ENCODE measurements at places on chromosomes 13 and 19. TPM values are rescaled to one million over a fixed set of nuclear protein-coding genes. Genes with fewer than 3 reads are reported as not detected.

Gene HOMER3
- 38.9 TPM for total RNA-seq

Gene MEDAG
- total RNA-seq: 20.3 TPM

Gene EBI3
- 1.7 TPM for total RNA-seq

Gene LRRC4B
- total RNA-seq: 3.7 TPM

Gene ZNF134
- 14.5 TPM for total RNA-seq

Gene APOC1
- not detected for total RNA-seq

Gene ENOX1
- 13.2 TPM for total RNA-seq

Gene ZFR2
- not detected for total RNA-seq

Gene ZNF536
- total RNA-seq: 7.3 TPM

Gene SIGLEC10
- total RNA-seq: 4.1 TPM

DNA sequence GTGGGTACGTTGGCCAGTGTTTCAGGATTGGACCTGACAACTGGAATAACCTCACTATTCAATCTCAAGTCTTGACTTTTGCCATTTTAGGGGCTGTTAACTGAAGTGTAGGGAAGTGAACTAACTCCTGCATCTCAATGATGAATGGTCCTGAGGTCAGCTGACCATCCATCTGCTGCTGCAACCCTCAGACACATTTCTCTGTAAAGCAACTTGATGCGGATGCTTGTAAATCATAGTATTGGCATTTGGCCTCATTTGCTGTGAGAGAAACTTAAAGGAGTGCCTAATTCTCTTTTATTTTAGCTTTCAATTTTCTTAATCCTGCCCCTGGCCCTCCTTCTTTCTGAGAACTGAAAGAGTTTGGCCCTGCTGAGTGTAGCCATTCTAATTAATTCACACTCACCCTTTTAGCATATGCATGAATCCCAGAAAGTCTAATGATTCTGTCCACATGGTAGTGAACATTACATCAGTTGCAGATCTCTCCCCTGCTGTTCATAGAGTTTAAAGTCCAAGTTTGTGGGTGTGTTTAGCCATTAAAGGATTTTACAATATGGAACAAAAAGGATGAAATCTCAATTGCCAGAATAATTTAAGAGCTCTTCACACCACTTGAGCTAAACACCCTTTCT is 1531.4 kb upstream of the SLC10A2 start:
- no peak overlapping the region for H3K4me3 ChIP-seq
- no peaks in the 10 kb centered on the region for H3K27me3 ChIP-seq
- no peaks in the 10 kb centered on the region for H3K36me3 ChIP-seq

DNA sequence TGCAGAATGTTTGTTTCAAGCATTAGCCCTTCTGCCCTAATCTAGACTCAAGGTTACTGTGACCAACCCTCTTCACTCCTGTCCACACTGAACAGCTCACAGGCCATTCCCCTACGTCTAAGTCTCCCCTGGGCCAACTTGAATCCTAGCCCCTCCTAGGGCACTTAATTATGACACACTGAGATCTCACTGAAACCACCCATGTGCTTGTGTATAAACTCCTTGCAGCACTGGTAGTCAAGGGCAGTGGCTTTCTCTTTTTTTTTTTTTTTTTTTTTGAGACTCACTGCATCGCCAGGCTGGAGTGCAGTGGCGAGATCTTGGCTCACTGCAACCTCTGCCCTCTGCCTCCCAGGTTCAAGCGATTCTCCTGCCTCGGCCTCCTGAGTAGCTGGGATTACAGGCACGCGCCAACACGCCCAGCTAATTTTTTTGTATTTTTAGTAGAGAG is 1.9 kb upstream of the AKT2 start:
- peaks cover 35% of the 10 kb centered on the region for H3K4me1 ChIP-seq
- H3K27me3 ChIP-seq: no peaks in the 10 kb centered on the region
- no peak overlapping the region for H3K4me3 ChIP-seq
- DNase-seq: no peak
- H3K36me3 ChIP-seq: no peaks in the 10 kb centered on the region
- H3K27ac ChIP-seq: peak overlapping the region; percentile 96

GRCh38 chr13:94548821-94549231 is 47.1 kb downstream of the TGDS start:
- peak overlapping the region; percentile 95 for H3K27ac ChIP-seq
- peak overlapping the region; percentile 71 for H3K4me3 ChIP-seq
- H3K4me1 ChIP-seq: peaks cover 17% of the 10 kb centered on the region
- no peaks in the 10 kb centered on the region for H3K36me3 ChIP-seq
- DNase-seq: no peak

DNA sequence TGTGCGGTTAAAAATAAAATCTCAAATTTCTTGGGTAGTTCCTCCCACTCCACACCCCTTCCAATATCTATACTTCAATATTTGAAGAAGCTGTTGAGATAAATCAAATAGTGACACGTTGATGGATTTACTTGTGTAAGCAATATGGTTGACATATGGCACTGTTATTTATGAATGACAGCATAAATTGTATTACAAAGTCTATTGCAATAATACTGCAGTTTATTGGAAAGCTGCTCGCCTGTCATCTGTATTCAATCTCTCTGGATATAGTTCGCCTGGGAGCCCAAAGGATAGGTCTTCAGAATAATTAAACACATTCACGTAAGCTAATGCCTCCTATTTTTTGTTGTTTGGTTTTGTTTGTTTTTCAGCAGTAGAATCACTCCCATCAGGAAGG is 5.0 kb upstream of the ZIC5 start:
- no peaks in the 10 kb centered on the region for H3K36me3 ChIP-seq
- no peak for DNase-seq
- peaks cover 89% of the 10 kb centered on the region for H3K27me3 ChIP-seq

GRCh38 chr13:24922387-24922744 is 158.4 kb downstream of the RNF17 start:
- H3K4me3 ChIP-seq: peak overlapping the region; percentile 78
- no peak for DNase-seq
- peaks cover 18% of the 10 kb centered on the region for H3K4me1 ChIP-seq
- H3K27ac ChIP-seq: peak overlapping the region; percentile 98
- no peaks in the 10 kb centered on the region for H3K36me3 ChIP-seq

- peak overlapping the region; percentile 93 for H3K27ac ChIP-seq
- peak overlapping the region; percentile 83 for H3K4me3 ChIP-seq
- no peak for DNase-seq
- no peaks in the 10 kb centered on the region for H3K27me3 ChIP-seq
Observed at GRCh38 chr13:110616103-110617101, 1.1 kb downstream of the NAXD start.

DNA sequence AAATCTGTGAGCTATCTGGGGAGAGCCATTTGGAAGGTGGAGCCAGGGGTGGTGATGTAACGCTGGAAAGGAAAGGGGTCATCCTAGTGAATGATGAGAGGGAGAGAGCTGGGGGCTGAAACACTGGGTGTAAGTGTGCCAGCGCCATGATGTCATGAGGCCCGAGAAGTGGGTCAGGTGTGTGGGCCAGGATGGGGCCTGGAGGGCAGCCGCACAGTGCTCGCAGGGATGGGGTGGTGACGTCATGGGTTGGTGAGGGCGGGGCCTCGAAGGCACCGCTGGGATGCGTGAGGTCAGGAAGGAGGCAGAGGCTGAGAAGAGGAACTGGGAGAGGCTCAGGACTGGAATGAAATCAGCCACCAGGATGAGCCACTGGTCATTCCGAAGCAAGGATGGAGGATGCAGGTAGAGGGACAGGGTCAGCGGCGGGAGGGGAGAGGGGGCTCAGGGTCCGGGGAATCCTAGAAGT is 4.4 kb downstream of the CCDC61 start:
- no peak overlapping the region for H3K27ac ChIP-seq
- DNase-seq: no peak
- H3K27me3 ChIP-seq: no peaks in the 10 kb centered on the region
- peaks cover 35% of the 10 kb centered on the region for H3K4me1 ChIP-seq
- peak overlapping the region; percentile 18 for H3K4me3 ChIP-seq

DNA sequence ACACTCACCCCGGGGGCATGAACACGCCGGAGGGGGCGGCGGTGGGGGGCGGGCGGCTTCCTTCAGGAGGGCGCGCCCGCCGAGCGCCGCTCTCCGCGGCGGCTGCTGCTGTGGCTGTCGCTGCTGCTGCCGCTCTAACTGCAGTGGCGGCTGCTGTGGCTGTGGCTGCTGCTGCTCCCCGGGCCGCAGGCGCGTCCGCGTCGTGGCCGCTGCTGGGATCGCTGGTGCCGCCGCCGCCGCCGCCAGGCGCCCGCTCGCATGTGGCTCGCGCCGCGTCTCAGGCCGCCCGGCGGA is at the start of gene BBC3:
Gene BBC3, minus strand, starts transcription at position 279 of the 294 bp plus-strand sequence. CDS start 2,768 bp downstream, outside the sequence.
- H3K27ac ChIP-seq: peak within 1 kb of the TSS; percentile 97
- no peaks in the 10 kb centered on the region for H3K27me3 ChIP-seq
- H3K4me3 ChIP-seq: peak within 1 kb of the TSS; percentile 67
- DNase-seq: no peak
- H3K4me1 ChIP-seq: peaks cover 60% of the 10 kb centered on the region

GRCh38 chr13:112114391-112114790 is 47.4 kb downstream of the SOX1 start:
- H3K4me1 ChIP-seq: no peaks in the 10 kb centered on the region
- H3K36me3 ChIP-seq: no peaks in the 10 kb centered on the region
- peaks cover 3% of the 10 kb centered on the region for H3K27me3 ChIP-seq
- H3K27ac ChIP-seq: no peak overlapping the region
- no peak for DNase-seq

DNA sequence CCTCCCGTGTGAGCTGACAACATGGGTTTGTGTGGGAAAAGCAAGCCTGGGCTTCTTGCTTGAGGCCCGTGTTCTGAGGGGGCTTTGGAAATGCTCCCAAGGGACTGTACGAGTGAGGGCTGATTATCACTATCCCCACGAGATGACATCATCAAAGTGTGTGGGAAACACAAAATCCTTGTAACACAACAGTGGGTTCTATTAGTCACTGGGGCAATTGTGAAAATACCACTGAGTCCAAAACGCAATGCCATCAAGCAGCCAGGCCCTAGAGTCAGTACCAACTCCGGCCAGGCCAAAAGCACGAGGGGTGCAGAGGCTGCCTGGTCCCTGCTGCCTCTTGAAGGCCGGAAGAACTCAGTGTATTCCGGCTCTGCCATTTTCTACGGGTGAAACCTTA is 29.6 kb downstream of the CAPS start:
- peaks cover 26% of the 10 kb centered on the region for H3K36me3 ChIP-seq
- no peak overlapping the region for H3K4me3 ChIP-seq

DNA sequence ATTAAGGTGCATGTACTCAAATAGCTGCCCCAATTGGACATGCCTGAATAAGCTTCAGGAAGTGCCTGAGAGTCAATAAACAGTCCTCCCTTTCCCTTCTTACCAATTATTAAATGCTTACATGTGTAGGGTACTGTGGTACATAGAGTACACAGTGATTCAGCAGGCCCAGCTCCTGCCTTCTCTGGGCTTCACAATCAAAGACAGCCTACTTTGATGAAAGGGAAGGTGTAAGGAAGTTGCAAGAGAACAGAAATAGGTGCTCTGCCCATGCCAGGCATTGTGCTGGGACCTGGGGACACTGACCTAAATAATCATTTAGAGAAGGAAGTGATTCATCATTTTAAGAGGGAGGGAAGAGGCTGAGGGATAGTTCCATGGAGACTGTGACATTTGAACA is 17.2 kb downstream of the FRY start:
- H3K27me3 ChIP-seq: no peaks in the 10 kb centered on the region
- H3K36me3 ChIP-seq: no peaks in the 10 kb centered on the region
- H3K4me1 ChIP-seq: peaks cover 40% of the 10 kb centered on the region
- H3K4me3 ChIP-seq: no peak overlapping the region
- H3K27ac ChIP-seq: no peak overlapping the region
- no peak for DNase-seq

DNA sequence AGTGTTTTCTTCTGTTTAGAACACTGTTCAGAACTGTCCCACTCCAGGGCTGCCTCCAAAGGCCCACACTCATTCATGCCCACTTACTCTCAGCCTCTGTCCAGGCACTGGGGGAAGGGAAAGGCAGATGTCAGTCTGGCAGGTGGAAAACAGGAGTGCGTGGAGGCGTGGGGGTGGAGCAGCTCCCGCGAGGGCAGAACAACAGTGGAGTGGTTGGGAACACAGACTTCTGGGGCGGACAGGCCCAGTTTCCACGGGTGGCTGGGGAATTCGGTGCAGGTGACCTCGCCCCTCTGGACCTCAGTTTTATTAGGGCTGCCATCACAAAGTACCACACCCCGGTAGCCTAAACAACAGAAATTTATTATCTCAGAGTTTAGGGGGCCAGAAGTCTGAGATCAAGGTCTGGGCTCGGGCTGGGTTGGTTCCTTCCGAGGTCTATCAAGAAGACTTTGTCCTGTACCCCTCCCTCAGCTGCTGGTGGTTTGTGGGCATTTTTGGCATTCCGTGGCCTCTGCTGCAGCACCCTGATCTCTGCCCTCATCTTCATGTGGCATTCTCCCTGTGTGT is 59.7 kb downstream of the SIPA1L3 start:
- no peak overlapping the region for H3K4me3 ChIP-seq
- H3K36me3 ChIP-seq: no peaks in the 10 kb centered on the region
- no peaks in the 10 kb centered on the region for H3K4me1 ChIP-seq
- no peaks in the 10 kb centered on the region for H3K27me3 ChIP-seq

GRCh38 chr19:48081106-48081505 is 29.5 kb downstream of the PLA2G4C start:
- no peaks in the 10 kb centered on the region for H3K4me1 ChIP-seq
- no peak overlapping the region for H3K4me3 ChIP-seq
- no peak overlapping the region for H3K27ac ChIP-seq
- peaks cover 8% of the 10 kb centered on the region for H3K36me3 ChIP-seq
- DNase-seq: no peak
- H3K27me3 ChIP-seq: no peaks in the 10 kb centered on the region

DNA sequence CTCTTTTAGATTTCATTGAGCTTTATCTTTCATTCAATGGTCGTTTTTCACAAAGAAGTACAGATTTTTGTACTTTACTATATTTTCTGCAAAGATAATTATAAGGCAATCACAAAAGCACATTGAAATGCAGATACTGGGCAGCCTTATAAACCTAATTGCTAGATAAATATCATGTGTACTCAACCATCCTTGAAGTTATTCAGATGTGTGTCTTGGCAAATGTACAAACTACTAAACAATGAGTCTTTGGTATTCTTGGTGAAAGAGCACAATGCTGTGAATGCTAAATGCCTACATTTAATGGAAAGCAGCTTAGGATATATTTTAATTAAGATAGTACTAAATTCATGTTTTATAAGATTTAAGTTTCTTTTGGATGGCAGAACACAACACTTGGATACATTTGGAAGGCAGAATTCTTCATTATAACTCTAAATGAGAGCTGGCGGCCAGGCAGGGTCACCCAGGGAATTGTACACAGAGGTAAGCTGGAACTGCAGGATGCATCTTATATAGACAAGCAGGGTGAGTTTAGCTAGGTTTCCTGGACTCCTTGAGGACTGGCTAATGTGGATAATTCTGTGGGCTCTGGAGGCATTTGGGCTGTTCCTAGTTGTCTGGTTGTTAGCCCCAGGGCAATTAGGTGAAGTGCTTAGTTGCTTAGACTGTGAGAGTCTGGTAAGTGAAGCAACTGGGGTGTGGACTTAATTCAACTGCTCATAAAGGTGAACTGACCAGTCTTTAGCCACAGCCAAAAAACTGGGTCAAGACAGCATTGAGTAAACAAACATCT is 286.6 kb downstream of the PCDH20 start:
- DNase-seq: no peak
- no peak overlapping the region for H3K4me3 ChIP-seq
- no peaks in the 10 kb centered on the region for H3K27me3 ChIP-seq

DNA sequence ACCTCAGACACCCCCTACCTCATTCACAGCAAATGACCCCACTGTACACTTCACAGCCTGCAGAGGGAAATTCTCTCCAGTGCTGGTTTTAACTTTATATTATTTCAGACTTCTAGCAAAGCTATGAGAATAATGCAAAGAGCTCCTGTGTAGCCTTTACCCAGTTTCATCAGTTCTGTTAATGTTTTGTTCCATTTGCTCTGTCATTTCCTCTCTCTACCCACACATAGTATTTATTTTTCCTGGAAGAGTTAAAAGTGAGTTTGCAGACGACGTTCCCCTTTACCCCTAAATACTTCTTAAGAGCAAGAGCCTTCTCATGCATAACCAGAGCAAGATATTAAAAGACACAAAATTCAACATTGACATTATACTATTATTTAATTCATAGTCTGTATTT is 49.9 kb upstream of the ADGRE1 start:
- H3K4me3 ChIP-seq: no peak overlapping the region
- no peaks in the 10 kb centered on the region for H3K4me1 ChIP-seq
- no peaks in the 10 kb centered on the region for H3K27me3 ChIP-seq
- H3K27ac ChIP-seq: no peak overlapping the region
